ENCODE measurements at places on chromosomes 7 and 10.

DNA sequence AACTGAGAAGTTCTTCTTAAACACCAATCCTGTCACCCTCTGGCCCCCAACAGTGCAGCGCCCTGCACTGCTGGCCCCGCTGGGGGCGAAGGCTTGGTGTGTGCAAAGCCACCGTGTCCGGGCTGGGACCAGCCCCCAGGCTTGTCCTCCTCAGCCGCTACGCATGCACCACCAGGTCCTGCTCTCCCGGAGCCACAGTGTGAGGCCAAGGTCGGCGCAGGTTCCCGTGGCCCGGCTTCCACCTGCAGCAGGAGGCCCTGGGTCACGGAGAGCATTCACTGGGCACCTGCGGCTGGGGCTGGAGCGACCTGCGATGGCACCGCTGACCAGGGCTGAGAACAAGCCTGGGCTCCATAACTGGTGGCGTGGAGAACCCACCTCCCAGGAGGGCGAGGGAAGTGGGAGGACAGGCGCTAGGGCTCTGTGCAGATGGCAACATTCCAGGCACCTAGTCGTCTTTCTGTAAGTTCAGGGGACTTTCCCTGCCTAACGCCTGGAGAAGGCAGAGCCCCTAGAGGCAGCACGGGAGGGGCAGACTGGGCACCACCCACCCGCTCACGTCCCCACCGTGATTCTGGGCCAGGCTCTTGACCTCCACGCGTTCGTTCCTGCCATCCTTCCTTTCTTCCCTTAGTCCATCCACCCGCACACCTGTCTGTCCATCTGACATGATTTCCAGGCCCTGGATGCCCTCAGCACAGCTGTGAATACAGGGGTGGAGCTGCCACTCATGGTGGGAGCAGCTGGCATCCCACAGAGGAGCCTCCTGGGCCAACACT, 271.6 kb downstream of the ELFN1 start:
- DNase-seq, result no peak

DNA sequence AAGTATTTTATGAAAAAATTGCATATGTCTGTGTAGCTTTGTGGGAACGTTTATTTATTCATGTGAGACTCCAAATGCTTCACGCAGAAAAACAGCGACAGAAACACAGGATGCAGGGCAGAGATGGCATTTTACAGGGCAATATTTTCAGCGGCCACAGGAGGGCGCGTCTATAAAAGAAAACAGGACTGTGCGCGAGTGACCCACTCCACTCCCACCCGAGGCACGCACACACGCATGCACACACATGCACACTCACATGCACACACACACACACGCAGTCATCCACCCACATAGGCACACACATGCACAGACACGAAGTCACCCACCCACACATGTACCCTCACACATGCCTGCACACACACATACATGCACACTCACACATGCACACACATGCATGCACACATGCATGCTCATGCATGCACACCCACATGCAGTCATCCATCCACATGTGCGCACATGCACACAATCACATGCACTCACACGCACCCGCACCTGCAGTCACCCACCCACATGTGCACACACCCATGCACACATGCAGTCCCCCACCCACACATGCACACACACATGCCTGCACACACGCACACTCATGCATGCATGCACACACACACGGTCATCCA, 96.3 kb downstream of the DNAJB6 start:
- peak; percentile 57 for DNase-seq

DNA sequence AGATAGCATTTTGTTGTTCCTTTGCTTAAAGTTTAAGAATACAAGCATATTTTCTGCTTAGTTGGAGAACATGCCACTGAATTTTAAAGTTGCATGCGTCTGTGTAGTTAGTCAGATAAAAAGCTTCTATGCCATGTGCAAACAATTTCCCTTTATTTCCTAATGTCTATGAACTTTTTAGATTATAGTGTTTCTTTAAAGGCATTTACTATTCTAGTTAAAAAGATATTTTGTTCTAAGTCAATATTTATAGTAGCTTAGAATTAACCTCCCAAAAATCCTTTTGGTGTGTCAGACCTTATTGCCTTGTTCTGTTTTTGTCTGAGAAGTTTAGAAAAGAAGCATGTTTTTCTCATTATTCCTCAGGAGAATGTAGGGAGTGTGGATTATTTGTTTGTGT, 99.0 kb upstream of the GATA3 start:
- DNase-seq, result no peak

GRCh38 chr7:7539152-7539551, 3.5 kb upstream of the COL28A1 start:
- no peak for DNase-seq

DNA sequence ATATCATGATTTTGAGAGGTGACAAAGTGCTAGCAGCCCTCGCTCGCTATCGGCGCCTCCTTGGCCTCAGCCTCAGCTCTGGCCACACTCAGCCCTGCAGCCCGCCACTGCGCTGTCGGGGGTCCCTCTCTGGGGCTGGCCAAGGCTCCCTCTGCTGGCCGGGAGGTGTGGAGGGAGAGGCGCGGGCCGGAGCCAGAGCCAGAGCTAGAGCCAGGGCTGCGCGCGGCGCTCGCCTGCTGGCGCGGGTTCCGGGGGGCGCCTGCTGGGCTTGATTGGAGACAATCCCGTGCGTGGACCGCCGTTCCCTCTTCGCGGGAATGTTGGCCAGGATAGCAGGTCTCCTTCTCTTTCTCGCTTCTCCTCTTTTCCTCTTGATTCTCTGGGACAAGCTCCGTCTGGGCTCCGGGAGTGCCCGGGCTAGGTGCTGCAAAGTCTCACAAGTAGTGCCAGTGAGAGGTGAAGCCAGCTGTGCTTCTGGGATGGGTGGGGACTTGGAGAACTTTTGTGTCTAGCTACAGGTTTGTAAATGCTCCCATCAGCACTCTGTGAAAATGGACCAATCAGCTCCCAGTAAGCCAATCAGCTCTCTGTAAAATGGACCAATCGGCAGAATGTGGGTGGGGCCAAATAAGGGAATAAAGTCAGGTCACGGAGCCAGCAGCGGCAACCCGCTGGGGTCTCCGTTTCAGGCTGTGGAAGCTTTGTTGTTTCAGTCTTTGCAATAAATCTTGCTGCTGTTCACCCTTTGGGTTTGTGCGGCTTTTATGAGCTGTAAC, 43.4 kb upstream of the ELMO1 start:
- no peak for DNase-seq

- no peak for DNase-seq
These were observed 11.0 kb downstream of the STMP1 start for GRCh38 chr7:135673360-135673706.

DNA sequence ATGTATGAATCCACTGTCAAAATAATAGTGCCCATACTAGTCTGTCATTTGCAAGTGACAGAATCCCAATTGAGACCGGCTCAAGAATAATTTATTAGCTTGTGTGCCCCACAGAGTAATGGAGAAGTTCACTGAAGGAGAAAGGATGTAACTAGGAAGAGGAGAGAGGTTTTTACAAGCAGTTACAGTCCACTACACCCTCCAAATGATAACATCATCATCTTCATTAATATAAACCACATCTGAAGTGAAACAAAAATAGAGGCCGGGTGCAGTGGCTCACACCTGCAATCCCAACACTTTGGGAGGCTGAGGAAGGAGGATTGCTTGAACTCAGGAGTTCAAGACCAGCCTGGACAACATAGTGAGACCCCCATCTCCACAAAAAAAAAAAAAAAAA, 226.8 kb downstream of the SKIDA1 start:
- DNase-seq, result no peak

DNA sequence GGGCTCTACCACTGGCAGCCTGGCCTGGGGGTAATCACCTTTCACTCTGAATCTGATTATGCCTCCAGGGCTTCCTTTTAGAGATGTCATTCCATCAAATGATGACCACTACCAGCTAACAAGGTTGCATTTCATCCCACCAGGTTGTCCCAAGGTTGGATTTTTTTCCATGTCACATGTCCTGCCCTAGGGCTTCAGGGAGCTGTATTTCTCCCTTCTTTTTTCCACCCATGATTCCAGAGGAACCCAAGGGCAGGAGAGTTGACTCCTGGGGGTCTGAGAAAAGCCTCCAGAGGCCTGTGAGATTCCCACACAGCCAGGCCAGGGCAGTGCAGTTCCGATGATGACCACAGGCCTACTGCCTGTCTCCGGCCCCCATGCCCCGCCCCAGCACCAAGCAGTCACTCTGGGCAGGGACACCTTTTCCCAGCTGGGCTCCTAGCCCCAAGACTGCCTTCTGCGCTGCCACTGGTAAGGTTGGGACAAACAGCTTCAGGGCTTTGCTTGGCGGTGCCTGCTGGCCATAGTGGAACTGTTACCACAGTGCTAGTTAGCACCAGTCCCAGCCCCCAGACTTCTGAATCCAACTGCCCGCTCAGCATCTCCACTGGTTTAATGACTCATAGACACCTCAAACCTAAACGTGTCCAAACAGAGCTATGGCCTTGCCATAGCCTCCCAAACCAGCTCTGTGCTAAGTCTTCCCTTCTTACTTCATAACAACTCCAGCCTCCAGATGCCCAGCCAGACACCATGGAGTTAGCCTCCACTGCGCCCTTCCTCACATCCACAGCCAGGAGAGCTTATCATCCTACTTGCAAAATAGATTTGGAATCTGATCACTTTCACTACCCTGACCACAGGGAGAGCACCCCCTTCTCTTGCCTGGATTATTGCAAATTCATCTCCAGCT, 133.7 kb downstream of the ARHGAP22 start:
- no peak for DNase-seq

DNA sequence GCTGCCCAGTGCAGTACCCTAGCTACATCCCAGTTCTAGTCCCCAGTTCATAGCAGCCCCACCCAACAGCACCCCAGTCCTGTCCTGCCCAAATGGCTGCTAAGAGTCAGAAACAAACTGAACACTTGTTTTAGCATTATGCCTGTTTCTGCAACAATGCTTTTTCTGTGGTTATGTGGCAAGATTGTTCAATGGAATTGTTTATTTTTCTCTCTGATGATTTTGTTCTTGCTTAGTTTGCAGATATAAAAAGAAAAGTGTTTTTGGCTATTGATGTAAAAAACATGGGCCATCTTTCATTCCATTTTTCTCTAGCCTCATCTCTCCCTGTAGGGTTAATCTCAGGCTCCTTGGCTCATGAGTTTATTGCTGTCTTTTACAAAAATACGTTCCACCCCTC, 42.5 kb downstream of the LRRC4 start:
- DNase-seq, result no peak

DNA sequence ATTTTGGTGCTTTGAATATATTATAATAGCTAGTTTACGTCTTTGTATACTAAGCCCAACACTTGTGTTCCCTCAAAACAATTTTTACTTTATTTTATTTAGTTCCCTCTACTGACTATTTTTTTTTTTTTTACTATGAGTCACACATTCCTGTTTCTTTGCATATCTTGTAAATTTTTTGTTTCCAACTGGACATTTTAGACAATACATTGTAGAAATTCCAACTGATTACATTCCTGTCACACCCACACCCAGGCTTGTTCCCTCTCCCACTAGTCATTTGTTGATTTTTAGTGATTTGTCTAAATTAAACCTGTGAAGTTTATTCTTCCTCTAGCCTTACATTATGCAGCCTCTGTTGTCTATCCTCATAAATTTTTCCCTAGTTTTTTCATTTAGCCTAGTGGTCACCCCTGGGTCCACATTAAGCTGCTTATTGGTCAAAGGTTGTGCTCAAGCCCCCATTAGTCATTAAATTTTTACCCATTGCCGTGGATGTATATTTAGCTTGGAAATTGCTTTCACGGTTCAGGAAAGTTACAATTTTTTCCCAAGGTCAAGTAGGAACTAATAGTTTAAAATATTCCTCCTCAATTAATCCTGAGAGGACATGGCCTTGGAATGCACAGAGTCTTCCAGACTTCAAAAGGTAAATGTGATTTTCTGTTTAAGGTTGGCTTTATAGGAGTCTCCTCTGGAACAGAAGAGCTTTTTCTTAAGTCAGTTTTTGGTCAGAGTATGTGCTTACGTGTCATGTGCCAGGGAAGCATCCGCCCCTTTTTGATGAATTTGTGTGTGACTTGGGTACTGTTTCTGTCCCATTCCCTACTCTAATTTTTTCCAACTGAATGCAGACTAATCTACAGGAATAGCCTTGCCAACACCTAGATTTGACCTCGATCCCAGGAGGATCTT, 207.6 kb upstream of the TMEM72 start:
- DNase-seq, result no peak

GRCh38 chr7:151665368-151665767, 145.7 kb upstream of the RHEB start:
- no peak for DNase-seq

DNA sequence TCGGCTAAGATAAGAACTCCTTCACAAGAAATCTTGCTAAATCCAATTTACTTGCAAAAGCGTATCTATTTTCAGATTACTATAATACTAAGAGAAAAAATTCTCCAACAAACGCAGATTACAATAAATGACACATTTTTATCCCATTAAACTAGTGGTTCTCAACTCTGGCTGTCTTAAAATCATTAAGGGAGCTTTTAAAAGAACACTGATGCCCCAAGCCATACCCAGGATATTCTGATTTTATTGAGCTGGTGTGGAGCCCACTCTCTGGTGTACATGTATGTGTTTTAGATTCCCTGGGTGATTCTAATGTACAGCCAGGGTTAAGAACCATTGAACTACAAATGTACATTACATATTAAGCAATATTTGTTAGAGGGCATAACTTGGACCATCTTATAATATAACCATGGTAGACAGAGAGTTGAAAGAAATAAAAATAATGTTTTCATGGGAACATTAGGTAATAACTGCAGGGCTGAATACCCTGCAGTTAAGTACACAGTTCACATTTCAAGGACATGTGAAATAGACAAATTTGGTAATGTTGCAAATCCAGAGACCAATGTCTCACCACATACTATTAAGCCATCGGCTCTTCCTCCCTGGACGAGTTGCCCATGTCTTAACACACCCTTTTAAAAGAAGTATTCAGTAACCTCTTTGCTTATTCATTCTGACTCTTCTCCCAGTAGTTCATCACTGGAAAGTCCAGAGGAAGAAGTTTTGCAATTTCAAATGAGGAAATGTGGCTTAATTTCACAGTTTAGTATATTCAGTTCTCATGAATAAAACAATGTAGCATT, 6.2 kb downstream of the GSAP start:
- DNase-seq, result no peak

- no peak for DNase-seq
These were observed 4.0 kb downstream of the MAFK start for GRCh38 chr7:1534330-1535099.

DNA sequence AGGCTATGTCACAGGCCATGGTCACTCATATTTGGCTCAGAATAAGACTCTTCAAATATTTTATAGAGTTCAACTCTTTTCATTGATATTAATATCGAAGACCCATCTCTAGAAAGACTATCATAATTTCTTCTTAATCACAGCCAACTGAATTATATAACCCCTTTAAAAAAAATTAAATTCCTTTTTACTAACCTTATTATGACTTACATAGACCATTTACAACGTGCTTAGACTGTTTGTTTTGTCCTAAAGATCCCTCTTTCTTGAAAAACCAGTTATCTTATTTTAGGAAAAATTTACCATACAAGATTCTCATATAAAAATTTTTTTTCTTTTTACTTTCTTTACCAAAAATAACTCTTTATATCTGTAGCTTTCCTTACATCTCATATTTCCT, 10.2 kb upstream of the TMEM254 start:
- no peak for DNase-seq

Measured in activated CD4-positive, alpha-beta T cell treated with anti-CD3 and anti-CD28 coated beads, Interleukin-10, Interleukin-2, amounts not matched to agents 100 ng/mL and 50 ng/mL, durations not matched to agents 16 hours and 8 hours (primary cell).